CD4-positive, alpha-beta T cell treated with Interleukin-6 for 4 hours (primary cell): ENCODE measurements at places on chromosomes 3 and 15.

DNA sequence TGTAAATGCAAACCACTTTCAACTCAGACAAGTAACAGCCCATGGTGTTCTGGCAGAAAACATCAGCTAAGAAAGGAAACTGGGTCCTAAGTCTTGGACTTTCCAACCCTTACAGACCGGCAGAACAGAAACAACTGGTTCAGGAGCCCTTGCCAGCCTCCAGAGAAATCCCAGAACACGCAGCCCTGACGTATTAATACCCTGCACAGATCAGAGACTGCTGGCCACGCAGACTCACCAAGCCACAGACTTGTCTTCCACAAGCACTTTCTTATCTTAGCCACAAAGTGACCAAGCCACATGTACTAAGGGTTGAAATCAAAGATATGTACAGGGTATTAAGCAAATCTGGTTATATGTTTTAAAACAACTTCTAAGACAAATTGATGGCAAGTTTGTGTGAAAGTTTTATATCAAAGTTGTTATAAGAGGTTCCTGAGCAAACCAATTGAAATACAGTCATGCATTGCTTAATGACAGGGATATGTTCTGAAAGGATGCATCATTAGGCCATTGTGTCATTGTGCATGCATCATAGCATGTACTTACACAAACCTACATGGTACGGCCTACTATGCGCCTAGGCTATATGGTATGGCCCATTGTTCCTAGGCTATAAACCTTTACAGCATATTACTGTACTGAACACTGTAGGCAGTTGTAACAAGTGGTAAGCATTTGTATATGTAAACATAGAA is 36.8 kb downstream of the BTD start:
- no peak for DNase-seq

DNA sequence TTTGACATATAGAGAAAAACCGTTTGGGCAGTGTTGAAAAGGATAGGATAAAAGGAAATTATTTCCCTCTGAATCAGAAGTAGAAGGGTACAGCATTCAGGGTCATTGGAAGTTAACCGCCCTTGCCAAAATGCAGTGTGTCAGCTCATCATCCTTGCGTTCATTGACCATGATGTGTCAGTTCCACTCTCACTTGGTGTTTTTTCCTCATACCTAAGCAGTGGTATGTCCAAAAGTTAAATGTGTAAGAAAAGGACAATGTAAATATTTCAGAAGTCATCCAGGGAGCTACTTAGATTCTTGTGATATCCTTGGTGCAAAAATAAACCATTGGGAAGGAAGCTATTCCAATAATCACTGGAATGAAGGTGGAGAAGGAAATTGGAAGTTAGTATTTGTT is 50.7 kb downstream of the MAP6D1 start:
- DNase-seq = no peak

GRCh38 chr3:124607163-124607562 is 123.1 kb upstream of the UMPS start:
- DNase-seq = no peak

GRCh38 chr3:133934073-133934970 is 38.6 kb upstream of the RAB6B start:
- no peak for DNase-seq

DNA sequence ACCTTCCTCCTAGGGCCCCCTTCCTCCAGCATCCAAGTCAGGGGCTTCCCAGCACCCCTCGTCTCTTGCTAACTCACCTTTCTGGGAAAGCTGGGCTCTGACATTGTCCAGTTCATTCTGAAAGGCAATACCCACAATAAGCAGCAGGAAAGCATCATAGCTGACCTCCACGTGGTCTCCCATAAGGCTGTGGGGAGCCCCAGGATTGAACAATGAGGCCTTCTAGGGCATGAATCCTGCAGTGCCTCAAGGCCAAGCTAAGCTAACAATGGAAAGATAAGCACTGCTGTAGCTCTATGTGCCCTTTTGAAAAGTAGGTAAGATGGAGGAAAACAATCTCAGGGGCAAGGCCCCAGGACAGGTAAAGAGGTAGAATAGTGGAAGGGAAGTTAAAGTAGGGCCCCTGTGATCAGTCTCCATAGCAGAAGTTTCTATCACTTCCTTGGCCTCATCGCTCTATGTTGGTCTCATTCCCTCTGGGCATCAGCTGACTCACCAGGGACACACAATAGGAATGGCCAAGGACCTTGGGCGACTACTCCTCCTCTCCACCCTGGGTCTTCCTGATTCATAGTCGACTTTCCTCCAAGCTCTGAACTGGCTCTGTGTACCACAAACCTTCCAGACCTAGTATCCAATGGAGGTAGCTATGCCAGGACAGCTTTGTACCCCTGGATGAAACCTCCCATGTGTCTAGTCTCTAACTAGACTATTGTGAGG is 11.7 kb downstream of the TRAIP start:
- no peak for DNase-seq

DNA sequence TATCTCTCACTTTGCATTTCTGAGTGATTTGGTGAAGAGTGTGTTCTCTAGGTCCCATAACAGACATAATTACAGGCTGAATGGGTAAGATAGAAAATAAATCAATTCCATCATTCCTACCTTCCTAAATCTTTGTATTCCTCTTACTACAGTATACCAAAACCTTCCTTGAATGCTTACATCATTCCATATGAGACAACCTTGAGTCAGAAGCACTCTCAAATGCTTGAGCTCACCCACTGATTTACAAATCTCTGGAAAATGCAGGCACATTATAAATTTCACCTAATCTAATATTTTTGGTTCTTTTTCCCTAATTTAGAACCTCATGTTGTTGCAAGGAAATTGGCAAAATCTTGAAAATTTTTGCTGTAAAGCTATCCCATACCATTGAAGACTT is 239.1 kb downstream of the CBLB start:
- DNase-seq = no peak

DNA sequence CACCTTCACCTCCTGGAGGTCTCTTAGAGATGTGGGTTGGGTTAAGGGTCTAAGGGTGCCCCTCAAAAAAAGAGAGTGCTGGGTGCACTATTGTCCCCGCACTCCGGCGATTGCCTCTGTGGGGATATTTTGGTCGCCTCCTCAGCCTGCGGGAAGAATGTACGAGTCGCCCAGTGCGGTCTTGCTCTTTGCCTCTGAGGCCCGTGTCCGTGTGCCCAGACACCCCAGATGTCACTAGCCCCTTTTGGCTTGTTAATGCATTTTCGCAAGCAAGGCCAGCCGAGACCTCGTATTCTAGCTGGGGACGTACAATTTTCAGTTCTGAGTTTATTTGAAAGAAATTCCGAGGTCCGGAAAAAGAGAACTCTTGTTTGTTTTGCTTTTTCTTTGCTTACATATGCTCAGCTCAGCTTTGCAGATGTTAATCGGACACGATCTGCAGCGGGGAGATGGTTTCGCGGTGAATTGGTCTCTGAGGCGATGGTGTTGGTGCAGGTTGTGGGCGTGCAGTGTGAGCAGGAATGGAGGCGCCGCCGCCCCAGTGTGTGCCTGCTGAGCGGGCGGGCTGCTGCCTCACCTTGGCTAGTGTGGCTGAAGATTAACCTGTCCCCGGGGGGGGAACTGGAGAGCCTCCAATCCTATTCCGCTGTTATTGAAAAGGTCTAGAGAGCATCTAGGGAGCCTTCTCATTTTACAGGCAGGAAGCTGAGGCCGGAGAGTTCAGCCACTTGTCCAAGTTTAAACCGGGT is 1.4 kb downstream of the ST6GAL1 start:
- peak; percentile 76 for DNase-seq

- DNase-seq = no peak
Observed at GRCh38 chr15:70018646-70019600, 78.8 kb downstream of the TLE3 start.

DNA sequence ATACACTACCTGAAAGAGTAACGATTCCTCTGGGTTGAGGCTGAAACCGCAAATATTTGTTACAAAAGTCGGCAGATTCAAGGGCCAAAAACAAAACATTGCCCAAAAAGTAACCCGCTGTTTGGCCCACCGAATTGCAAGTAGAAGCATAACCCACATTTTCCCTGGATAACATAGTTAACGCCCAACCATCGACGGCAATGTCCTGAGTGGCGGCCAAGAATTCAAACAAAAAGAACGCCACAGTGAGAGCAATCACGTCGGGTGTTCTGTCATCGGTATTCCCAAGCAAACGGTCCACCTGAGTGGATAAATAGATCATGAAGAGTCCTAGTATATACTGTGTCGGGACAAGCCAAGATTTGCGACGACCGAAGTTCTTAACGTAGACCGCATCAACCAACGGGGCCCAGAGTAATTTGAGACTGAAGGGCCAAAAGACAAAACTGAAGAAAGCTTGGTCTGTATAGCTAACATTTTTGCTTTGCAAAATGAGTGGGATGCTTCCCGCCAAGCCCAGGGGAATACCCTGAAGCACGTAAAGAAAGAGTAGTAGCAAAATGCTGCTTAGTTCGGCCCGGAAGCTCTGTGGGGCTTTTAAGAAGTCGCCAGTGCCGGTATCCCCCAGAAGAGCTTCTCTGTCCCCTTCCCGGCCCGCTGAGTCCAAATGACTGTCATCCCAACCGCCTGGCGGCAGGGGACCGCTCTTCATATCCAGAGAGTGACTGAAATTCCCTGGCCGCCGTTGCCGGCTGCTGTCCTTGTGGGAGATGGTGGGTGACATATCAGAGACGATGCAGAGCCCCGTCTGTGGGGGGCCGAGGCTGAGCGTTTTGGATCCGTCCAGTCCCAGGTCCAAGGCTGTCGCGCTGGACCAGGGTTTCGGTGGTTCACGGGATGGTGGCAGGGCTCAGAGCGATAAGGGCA is 750 bp downstream of the SLC33A1 start:
- peak; percentile 34 for DNase-seq

GRCh38 chr3:106364477-106364876 is 495.7 kb upstream of the CBLB start:
- no peak for DNase-seq

GRCh38 chr3:138066383-138066782 is 49.0 kb downstream of the DZIP1L start:
- no peak for DNase-seq

- no peak for DNase-seq
Observed at GRCh38 chr15:59232476-59232875, 25.8 kb downstream of the LDHAL6B start.

GRCh38 chr3:142694225-142694624 is 29.6 kb upstream of the TRPC1 start:
- DNase-seq = no peak

DNA sequence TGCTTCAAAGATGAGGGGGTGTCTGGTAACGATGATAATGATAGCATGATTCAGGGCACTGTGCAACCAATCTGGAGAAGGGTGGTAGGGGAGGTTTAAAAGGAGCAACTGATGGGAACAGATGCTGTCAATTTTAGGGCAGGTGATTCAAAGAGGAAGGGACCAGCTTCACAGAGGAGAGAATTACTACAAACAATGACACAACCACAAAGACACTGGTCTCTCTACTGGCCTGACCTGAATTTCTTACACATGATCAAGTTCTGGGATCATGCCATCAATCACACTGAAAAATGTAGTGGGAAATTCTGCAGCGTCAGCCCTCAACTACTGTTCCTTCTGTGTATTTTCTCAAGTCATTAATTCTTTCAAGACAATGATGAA is 2.6 kb upstream of the CDV3 start:
- DNase-seq = no peak

DNA sequence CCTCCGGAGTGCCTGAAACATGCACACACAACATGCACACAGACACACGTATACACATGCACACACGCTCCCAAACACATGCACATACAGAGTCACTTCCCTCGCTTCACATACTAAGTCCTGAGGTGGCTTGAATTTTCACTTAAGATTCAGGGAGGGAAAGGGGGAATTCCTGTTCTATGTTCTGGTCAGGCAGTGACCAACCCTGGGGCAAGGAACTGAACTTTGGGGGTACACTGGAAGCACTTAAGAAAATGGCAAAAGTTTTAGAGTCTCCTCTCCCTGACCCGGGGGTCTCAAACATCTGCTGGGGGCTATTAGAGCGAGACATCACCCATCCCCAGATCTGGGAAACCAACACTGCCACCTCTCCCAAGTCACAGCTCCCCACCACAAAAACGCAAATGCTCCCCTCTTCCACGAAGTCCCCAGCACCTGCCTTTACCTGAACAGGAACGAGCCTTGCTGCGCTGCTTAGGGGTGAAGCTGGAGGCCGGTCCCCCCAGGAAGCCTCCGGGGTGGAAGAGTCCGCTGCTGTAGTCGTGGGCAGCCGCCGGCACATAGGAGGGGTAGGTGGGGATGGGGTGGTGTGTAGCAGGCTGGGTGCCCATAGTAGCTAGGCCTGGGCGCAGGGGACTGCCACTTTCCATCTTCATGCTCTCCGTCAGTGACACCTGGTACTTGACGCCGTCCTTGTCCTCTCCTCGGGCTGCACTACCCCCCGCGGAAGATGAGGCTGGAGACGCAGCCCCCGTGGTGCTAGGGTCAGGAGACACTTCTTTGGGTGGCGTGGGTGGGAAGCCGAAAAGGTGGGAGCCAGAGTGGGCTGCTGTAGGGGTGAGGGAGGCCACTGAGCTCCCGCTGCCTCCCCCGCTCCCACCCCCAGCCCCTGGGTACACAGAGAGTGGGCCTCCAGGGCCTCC is 7.5 kb downstream of the GATA2 start:
- DNase-seq = no peak

DNA sequence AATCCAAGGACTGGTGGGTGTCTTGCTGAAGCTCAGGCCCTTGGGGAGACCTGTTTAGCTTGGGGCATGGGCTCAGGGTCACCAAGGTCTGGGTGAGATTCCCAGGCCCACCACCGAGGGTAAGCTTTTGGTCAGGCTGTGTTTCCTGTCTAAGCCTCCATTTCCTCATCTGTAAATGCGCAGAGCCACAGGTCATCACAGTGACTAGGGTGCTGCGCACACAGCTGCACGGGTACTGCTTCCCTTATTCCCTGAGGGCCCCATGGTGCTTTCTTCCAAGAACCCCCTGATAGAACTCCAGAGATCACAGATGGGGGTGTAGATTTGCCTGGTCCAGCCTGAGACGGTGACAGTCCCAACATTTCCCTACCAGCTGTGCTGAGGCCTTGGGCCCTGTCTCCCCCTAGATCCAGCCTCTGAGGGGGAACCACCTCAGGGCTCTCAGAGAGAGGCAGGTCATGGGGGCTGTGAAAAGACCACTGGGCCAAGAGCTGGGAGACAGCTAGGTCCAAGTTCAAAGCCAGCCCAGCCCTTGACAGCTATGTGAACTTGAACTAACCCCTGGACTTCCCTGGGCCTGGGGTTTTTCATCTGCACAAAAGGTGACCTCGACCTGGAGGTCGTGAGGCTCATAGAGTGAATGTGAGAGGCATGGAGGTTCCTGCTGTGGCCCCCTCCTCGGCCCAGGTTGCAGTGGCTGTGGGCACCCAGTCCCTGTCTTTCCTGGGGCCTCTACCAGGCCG is 60.7 kb downstream of the SEMA3G start:
- no peak for DNase-seq

GRCh38 chr3:4043867-4044575 is 244.8 kb downstream of the LRRN1 start:
- no peak for DNase-seq

DNA sequence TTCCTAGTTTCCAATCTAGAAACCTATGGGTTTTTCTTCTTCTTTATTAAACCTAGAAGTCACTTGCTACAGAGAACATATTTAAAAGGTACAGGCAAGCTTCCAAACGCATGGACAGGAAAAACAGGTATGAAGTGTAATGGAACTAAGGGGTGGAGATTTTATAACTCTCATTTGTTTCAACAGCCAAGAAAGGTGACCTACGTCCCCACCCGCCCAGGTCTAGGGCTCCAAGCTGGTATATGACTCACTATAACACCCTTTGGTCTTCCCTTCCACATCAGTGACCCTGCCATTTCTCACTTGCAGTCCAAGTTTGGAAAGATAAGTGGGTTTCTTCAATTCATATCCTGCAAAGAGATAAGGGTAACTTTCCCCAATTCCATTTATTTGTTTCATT is 6.0 kb upstream of the LIPH start:
- DNase-seq = no peak

- DNase-seq = no peak
Observed at GRCh38 chr3:195752546-195753331, 32.0 kb downstream of the MUC20 start.
